NCI-H510A (cell line): ENCODE measurements at places on chromosomes 7 and 10.

- DNase-seq: no peak
Measured at GRCh38 chr7:95772771-95773581, 622 bp downstream of the DYNC1I1 start.

DNA sequence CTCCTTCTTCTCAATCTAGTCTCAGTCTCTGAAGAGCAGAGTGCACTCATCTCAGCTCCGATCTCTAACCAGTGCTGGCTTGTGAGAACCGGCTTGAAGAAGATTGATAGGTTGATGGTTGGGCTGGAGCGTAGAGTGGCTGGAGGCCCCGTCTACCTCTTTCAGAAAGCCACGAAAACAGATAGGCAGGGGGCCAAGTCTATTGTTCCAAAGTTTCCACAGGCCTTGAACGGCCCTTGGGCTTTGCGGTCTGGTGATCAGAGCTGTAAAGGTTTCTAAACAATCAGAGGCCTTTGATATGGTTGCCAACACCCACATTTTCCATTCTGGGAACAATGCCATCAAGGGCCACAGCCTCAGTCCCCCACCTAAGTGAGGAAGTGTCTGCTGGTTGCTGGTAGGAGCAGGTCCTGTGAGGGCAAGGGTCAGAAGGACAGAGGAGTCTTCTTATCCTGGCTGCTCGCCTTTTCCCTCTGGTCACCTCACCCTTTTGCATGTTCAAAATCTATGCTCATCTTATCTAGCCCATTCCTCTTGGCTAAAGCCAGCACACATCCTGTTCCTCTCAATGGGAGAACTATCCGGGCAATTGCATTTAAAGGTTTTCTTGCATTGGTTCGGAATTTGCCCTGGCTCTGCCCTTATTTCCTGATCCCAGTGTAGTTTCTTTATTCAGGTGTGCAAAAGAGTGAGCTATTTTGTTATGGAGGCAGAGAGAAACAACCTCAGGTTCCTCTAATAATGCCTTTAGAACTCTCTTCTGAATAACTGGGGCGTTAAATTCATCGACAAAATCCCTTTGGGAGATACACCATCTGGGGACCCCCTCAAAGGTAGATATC lies 70.3 kb upstream of the KMT2E start:
- peak; percentile 60 for DNase-seq

- DNase-seq: no peak
Measured at GRCh38 chr10:86753051-86753450, 3.4 kb upstream of the BMPR1A start.

- DNase-seq: no peak
Measured at GRCh38 chr7:31982962-31983361, 87.2 kb downstream of the PDE1C start.

- DNase-seq: peak; percentile 10
Measured at GRCh38 chr7:44325811-44326241, 432 bp upstream of the CAMK2B start.

DNA sequence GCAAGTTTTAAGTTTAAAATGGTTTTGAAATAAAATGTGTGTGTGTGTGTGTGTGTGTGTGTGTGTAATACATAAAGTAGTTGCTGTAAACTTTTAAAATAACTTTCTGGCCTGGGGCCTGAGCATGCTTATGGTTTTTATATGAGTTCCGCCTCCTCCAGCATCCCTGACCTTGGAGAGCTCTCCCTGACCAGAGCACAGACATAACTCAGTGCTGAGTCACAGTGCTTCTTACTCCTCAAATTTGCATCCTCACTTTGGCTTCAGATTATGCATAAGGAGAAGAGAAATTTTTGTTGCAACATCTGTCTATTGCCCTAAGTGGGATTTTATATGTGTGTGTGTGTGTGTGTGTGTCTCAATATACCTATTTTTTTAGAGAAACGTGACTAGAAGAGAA lies 200.8 kb downstream of the ELMO1 start:
- DNase-seq: no peak
